ENCODE measurements at places on chromosomes 13 and 19.

DNA sequence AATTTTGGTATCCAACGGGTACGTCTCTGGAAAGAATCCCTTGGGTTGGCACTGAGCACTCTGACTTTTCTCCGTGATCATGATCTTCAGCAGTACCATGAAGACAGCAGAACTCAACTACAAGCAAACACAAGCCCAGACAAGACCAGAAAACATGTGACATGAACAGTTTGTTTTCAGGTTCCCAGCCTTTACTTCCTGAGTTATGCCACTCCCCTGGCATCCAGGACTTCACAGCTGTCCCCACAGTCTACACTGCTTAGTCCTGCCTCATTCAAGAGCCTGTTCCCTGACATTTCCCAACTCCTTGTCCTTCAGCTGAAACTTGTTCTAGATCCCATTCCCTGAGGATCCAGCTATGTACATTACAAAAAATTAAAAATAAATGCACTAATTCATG lies 4.9 kb upstream of the N4BP2L1 start:
- DNase-seq = no peak

- no peak for DNase-seq
Observed at GRCh38 chr13:21032656-21033055, 28.7 kb downstream of the LATS2 start.

DNA sequence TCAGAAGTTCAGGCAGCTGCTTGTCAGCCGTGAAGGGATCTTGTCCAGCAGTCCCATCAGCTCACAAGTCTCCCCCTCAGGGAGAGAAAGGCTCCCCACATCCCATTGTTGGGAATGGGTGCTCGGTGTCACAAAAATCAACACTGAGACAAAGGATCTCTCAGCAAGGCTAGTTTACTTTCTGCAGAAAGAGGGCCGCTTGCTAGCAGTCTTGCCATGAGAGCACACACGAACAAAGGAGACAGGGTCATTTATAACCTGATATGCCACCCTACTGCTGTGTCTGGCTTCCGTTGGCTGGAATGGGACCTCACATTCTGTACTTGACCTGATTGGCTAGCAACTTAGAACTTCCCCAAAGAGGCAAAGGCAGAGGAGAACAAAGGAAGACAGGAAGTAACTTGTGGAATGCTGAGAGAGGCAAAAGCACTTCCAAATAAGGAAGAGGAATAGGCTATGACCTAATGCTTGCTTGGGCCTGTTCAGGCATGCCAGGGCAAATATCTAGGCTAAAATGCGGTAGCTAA lies 8.7 kb upstream of the IGFL3 start:
- peak; percentile 26 for DNase-seq

DNA sequence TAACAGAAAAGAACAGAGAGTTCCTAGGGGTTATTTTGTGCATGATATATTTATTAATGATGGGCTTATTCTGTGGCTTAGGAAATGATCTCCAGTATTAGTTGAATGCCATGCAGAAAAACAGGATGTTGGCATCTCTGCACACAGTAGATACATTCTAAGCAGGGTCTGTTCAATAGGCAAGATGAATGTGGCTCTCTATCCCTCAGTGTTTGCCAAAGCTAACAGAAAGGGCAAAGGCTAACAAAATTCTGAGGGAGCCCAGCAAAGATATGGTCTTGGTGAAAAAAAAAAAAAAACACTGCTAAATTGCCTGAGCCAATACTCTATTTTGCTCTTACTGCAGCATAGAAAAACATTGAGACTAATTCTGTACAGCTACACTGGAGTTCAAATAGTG lies 1095.8 kb downstream of the UQCRFS1 start:
- no peak for DNase-seq

GRCh38 chr13:46113596-46113995 lies 8.8 kb upstream of the CPB2 start:
- peak; percentile 68 for DNase-seq

- no peak for DNase-seq
Observed at GRCh38 chr19:45752639-45753038, 16.4 kb downstream of the SIX5 start.

Measured in NB4 (cell line).